ENCODE measurements at places on chromosomes 5 and 9. TPM values are rescaled to one million over a fixed set of nuclear protein-coding genes. Genes with fewer than 3 reads are reported as not detected.

The SLC27A4 gene
- total RNA-seq, result 37.5 TPM

The CDK5RAP2 gene
- 57.9 TPM for total RNA-seq

The MLANA gene
- total RNA-seq, result not detected

The MSX2 gene
- not detected for total RNA-seq

The PRSS3 gene
- 1.3 TPM for total RNA-seq

The PROB1 gene
- total RNA-seq, result 8.9 TPM

The MSMP gene
- not detected for total RNA-seq

The CNTLN gene
- total RNA-seq, result 0.23 TPM

The GPX8 gene
- not detected for total RNA-seq

The INSL6 gene
- not detected for total RNA-seq

The FGD3 gene
- 37.8 TPM for total RNA-seq

The SLC1A3 gene
- not detected for total RNA-seq

The C5orf52 gene
- total RNA-seq, result not detected

The NUTM2F gene
- total RNA-seq, result not detected

The FBP1 gene
- 0.13 TPM for total RNA-seq

The MYMK gene
- not detected for total RNA-seq

The ZFP2 gene
- total RNA-seq, result 0.42 TPM

The EIF4EBP3 gene
- total RNA-seq, result 13.6 TPM
